ENCODE measurements at places on chromosomes 7 and 10.

DNA sequence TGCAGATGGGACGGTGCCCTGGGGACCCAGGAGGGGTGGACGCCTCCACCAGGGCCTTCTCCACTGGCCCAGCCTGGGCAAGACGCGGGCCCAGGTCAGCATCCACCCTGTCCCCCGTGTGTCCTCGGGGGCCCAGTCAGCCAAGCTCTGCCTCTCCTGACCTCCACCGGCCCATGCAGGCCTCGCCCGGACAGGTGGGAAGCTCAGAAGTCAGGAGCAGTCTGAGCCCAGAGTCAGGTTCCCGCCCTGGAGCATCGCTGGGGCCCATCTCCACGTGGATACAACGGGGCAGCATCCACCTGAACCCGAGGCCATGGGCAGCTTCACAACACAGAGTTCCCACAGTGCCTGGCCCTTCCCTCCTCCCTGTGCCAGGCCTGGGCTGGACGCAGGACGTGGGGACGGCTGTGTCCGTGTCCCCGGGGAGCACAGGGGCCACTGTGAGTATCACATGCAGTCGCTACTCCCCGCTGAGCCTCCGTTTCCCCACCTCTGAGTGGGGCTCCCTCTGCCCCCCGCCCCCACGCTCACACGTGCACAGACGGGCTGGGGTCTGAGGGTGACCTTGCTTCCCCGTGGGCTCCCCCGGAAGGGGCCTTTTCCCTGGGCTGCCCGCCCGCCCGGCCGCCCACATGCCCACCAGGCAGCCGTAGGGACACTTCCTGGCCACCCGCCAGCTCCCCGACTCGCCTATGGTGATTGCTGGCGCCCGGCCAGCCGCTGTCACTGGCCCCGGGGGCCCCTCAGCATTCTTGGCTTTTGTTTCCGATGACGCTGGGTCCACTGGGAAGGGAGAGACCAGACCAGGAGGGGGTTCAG, 64.3 kb downstream of the PDGFA start:
- DNase-seq, result peak; percentile 92

- no peak for DNase-seq
Observed at GRCh38 chr7:136392856-136393255, 415.7 kb upstream of the MTPN start.

DNA sequence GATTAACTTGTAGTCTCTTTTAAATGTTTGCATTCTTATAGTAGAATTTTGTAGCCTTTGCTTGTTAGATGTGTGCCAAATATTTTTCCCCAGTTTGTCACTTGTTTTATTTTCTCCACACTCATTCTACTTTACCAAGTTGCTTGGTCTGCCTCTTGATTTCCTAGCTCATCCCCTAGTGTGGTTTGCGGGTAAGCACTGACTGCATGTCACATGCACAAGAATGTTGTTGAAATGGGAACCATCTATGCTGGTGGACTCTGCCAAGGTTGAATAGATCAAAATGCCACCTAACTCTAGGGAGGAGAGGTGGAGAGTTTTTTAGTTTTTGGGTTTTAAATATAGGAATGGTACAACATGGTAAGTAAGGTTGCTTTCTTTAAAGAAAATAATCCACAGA, 47.6 kb downstream of the FZD1 start:
- no peak for DNase-seq

DNA sequence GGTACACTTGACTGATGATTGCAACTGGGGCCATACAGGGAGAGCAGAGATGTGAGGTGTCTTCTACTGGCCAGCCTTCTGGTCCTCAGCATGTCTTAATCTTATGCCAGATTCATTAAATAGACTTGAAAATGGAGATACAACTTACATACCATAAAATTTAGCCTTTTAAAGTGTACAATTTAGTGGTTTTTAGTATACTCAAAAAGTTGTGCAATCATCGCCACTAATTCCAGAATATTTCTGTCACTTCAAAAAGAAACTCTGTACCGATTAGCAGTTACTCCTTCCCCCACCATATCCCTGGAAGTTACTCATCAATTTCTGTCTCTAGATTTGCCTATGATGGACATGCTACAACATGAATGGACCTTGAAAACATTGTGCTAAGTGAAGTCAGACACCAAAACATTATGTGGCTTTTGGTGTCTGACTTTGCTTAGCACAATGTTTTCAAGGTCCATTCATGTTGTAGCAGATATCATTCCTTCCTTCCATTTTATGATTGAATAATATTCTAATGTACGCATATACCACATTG, 53.0 kb downstream of the SH2D4B start:
- no peak for DNase-seq

DNA sequence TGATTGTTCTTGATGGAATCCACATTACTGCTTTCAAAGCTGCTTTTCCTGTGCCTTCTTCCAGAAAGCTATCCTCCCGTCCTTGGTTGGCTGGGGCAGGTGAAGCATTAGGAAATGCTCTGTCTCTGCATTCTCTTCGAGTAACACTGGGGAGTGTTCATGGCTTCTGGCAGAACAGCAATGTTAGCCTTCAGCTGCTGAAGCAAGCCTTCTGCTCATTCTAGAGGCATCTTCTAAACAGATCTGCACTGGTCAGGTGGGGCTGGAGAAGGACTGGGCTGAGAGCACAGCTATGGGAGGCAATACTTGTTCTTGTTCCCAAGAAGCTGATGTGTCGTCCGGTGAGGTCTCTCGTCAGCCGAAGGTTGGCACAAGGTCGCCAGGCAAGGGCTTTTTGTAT, 80.6 kb downstream of the MGMT start:
- no peak for DNase-seq

- no peak for DNase-seq
Observed at GRCh38 chr10:46037107-46037825, 6.8 kb upstream of the NCOA4 start.

- no peak for DNase-seq
Observed at GRCh38 chr7:132359743-132360142, 216.5 kb downstream of the PLXNA4 start.

DNA sequence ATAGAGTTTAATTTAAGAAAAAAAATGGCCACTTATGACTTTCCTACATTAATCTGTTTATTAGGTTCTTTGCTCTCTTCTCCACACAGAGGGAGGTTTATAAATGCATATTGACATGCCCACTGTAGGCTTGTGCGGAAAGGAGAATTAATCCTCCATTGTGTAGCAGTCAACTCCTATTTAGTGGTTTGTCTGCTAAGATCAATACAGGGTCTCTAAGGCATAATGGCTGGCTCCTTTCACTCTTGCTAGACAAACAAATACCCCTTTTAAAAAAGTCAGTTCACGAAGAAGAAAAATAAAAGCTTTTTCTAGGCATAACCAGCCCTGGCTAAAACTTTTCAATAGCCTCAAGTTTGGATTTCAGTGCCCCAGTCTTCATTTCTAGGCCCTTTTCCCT, 141.6 kb downstream of the TSPAN12 start:
- no peak for DNase-seq

DNA sequence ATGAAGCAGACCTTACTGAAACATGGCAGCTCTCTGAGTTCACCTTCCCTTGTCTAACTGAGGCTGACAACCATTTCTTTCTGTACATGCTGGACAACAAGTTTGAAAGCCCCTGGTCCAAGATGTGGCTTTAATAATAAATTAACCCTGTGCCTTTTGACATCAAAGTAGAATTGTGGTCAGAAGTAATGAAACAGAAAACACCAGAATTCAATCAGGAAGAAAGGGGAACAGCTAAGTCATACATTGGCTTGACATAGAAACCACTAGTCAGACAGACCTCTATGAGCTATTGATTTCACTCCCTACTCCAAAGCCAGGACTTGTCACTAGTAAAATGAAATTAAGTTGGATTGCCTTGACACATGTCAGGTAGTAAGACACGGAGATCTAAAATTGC, 175.2 kb upstream of the ASAH2 start:
- no peak for DNase-seq

DNA sequence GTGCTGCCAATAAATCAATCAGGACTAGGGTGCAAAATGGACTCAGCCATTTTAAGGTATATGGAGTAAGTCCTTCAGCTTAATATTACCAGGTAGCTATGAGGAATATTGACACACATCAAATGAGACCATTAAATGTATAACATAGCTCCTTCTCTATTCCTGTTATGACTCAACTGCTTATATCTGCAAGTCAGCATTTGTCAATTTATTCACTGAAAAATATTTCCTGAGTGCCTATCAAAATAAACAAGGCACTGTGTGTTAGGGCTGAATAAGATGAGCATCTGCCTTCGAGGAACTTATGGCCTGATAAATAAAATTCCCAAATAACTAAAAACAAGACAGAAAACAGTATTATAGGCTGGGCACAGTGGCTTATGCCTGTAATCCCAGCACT, 113.8 kb downstream of the CDK6 start:
- no peak for DNase-seq

DNA sequence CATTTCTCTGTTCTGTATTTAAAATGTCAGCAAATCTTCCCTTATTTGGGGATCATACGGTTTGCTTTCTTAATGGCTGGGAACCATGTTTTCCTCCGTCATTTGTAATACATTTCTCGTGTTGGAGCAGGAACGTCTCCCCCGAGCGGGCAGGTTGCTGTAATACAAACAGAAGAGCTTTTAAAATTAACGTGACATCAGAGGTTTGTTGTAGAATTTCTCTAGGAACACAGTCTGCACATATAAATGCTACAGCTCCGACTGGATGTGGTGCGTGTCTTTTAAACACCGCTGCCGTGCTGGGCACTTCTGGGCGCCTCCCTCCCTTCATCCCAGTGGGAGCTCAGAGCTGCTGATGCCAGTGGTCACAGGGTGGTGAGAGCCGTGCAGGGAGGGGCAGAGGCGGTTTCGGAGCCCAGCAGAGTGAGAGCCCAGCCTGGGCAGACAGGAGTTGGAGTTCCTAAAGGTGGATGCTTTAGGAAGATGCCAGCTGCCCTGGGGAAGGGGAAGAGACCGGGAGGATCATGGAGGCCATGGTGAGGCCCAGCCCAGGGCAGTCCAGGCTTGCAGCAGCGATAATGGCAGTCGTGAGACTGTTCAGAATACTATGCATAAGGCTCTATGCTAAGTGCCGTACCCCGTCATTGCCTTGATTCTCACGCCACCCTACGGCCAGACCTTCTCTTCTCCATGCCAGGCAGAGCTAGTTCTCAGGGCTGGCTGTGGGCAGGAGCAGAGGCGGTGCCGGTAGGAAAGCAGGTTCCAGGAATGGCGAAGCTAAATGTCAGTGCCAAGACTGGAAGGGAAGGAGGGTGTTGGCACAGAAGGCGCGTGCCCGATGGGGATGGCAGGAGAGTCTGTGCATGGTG, 96.2 kb downstream of the GLRX3 start:
- DNase-seq, result no peak
